ENCODE measurements at places on chromosomes 5 and 9.

- no peak overlapping the region for H3K4me3 ChIP-seq
- no peak for DNase-seq
- peaks cover 30% of the 10 kb centered on the region for H3K4me1 ChIP-seq
Measured at GRCh38 chr9:90180381-90180780, 462.2 kb downstream of the DIRAS2 start.

- H3K4me3 ChIP-seq: no peak overlapping the region
- peaks cover 4% of the 10 kb centered on the region for H3K27me3 ChIP-seq
- H3K27ac ChIP-seq: no peak overlapping the region
Measured at GRCh38 chr5:149206524-149207141, 65.0 kb upstream of the AFAP1L1 start.

- H3K36me3 ChIP-seq: no peaks in the 10 kb centered on the region
- peaks cover 4% of the 10 kb centered on the region for H3K27me3 ChIP-seq
- no peak overlapping the region for H3K4me3 ChIP-seq
- DNase-seq: no peak
- H3K4me1 ChIP-seq: no peaks in the 10 kb centered on the region
Measured at GRCh38 chr5:175614223-175614815, 43.6 kb upstream of the HRH2 start.

- H3K27ac ChIP-seq: no peak overlapping the region
- no peak for DNase-seq
- H3K4me1 ChIP-seq: no peaks in the 10 kb centered on the region
- H3K4me3 ChIP-seq: no peak overlapping the region
- H3K27me3 ChIP-seq: peaks cover 26% of the 10 kb centered on the region
Measured at GRCh38 chr5:1291611-1292080, 3.2 kb downstream of the TERT start.

DNA sequence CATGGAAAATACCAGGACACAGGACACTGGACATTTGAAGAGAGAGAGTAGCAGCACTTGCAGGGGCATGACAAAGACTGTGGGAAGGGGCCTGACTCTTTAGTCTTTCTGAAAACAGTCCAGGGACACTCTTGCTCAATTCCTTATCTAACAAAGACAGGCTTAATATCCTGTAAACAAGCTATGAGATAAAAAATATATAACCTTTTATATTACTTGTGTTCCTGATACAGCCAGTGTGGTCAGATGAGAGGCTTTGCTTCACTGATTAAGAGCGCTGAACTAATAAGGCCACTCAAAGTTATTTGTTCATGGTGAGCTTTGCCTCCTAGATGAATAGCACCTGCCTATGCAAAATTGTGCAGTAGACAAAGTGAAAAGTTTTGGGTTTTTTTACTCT is 518.7 kb downstream of the LRRC70 start:
- no peaks in the 10 kb centered on the region for H3K4me1 ChIP-seq
- H3K27ac ChIP-seq: no peak overlapping the region
- H3K4me3 ChIP-seq: no peak overlapping the region
- no peaks in the 10 kb centered on the region for H3K36me3 ChIP-seq
- H3K27me3 ChIP-seq: no peaks in the 10 kb centered on the region
- no peak for DNase-seq

All from memory B cell (primary cell).